Forelimb muscle (tissue), 1 donor: ENCODE measurements at places on chromosomes 2 and 18. TPM values are rescaled to one million over a fixed set of nuclear protein-coding genes. Genes with fewer than 3 reads are reported as not detected.

DNA sequence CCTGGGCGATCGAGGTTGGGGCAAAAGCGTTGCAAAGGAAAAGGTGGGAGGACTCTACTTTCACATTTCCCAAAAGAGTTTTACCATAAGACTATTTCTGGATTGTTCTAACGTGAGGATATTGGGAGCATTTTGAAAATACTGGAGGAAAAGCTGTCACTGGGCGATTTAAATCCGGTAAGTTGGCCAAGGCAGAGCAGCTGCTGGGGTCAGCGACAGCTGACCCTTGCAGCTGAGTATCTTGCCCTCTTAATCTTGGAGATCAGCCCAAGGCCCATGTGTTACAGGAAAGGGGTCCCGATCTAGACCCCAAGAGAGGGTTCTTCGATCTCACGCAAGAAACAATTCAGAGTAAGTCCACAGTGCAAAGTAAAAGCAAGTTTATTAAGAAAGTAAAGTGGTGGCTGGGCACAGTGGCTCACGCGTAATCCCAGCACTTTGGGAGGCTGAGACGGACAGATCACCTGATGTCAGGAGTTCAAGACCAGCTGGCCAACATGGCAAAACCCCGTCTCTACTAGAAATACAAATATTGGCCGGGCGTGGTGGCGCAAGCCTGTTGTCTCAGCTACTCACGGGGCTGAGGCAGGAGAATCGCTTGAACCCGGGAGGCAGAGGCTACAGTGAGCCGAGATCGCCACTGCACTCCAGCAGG lies 964 bp upstream of the ST3GAL5 start:
- DNase-seq, result no peak

GRCh38 chr2:216436383-216436782 lies 24.1 kb downstream of the SMARCAL1 start:
- DNase-seq, result no peak

Gene CDK5R2
- 0.29 TPM for polyA plus RNA-seq

DNA sequence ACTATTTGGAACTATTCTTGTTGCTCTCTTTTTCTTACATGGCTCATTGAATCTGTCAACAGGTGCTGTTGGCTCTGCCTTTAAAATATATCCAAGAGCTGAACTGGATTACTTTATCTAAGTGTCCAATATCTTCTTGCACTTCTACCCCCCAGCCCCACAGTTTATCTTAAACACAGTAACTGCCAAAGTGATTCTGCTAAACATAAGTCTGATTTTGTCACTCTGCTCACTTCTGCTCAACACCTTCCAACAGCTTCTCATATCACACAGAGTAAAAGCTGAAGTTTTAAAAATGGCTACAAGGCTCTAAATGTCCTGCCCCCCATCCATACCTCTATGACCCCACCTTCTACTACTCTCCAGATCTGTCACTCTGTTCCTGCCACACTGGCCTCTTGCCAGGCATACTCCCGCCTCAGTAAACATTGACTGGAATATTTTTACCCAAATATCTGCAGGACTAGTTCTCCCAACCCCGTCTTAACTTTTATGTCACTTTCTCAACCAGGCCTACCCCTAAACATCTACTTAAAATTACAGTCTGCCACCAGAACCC lies 130.7 kb downstream of the CCDC148 start:
- DNase-seq, result no peak

- no peak for DNase-seq
Measured at GRCh38 chr2:13522917-13523821, 806.4 kb downstream of the TRIB2 start.

Gene COPS7B
- polyA plus RNA-seq, result 39.2 TPM

- no peak for DNase-seq
Measured at GRCh38 chr2:203379156-203379555, 51.0 kb downstream of the ABI2 start.

GRCh38 chr2:127721311-127721977 lies 20.1 kb downstream of the SFT2D3 start:
- DNase-seq, result no peak

GRCh38 chr2:38602136-38602731 lies 494 bp downstream of the HNRNPLL start:
- DNase-seq, result no peak

DNA sequence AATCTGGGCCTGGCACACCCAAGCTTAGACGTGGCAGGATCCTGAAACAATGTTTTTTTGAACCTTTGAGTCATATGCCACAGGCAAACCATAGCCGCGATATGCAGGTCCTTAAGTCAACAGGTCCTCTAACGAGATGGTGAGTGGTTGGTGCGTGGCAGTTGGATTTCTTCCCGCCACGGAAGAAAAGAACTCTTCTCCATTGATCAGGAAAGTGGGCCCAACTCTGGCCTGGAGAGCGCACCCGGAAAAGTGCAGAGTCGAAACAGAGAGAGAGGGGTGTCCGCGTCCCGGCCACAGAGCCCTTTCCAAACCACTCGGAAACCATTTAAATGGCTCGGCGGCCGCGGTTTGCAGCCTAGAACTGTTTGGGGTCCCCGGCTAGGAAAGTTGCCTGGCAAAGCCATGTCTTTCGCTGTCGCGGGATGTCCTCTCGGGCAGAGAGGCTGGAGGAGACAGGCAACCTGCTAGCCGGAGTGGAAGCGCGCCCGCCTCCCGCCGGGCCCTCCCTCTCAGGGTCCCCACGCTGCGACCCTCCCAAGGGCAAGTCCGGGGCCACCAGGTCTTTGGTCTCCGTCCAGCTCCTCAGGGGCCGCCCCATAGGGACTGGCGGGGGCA lies 777 bp downstream of the GALNT3 start:
- DNase-seq, result no peak

DNA sequence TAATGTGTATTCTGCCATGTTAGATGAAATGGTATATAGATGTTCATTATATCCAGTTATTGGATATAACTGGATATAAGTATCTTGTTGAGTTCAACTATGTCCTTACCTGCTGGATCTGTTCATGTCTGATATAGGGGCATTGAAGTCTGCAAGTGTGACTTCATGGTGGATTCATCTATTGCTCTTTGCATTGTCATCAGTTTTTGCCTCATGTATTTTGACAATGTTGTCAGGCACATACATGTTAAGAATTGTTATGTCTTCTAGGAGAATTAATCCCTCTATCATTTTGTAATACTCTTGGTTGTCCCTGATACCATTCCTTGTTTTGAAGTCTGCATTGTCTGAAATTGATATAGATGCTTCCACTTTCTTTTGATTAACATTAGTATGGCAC lies 15.4 kb downstream of the ZNF24 start:
- DNase-seq, result no peak

GRCh38 chr2:233473878-233474277 lies 92.7 kb downstream of the USP40 start:
- DNase-seq, result no peak

Gene ZSWIM2
- polyA plus RNA-seq, result not detected

DNA sequence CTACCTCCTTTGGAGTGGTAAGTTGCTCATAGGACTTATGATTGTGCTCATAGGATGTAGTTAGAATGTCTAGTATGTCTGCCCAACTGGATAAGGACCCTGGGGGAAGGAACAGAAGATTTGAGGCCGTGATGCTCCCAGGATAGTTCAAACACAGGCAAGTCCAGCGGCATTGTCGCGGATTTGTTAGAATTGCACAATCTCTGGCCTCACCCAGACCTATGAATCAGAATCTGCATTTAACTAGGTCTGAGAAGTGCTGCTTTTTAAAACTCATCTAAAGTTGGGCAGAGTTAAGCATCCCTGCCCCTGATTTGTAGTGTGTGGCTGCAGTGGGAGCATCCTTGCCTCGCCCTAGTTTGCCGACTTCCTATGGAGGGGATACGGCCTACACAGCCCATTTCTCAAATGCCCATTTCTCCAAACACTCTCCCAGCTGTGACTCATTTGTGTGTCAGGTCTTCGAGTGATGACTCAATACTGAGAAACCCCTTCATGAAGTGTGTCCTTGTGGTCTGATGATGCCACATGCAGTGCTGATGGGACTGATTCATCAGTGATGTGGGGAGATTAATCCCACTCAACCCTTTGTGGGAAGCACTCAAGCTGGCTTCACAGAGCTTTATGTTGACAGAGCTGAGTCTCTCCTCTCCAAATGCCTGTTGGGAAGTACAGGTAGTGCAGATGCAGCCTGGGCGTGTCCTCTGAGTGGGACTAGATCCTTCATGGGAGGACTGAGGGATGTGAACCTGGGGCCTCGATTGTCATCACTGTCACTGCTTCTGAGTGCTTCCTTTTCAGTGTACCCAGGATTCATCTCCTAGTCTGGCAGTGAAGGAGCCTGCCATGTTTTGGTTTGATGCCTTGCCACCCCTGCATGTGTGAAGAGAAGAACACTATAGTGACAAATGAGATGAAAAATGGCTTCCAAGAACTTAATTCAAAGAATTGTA lies 18.7 kb downstream of the SMIM21 start:
- no peak for DNase-seq

Gene LRATD1
- polyA plus RNA-seq, result 10.0 TPM

DNA sequence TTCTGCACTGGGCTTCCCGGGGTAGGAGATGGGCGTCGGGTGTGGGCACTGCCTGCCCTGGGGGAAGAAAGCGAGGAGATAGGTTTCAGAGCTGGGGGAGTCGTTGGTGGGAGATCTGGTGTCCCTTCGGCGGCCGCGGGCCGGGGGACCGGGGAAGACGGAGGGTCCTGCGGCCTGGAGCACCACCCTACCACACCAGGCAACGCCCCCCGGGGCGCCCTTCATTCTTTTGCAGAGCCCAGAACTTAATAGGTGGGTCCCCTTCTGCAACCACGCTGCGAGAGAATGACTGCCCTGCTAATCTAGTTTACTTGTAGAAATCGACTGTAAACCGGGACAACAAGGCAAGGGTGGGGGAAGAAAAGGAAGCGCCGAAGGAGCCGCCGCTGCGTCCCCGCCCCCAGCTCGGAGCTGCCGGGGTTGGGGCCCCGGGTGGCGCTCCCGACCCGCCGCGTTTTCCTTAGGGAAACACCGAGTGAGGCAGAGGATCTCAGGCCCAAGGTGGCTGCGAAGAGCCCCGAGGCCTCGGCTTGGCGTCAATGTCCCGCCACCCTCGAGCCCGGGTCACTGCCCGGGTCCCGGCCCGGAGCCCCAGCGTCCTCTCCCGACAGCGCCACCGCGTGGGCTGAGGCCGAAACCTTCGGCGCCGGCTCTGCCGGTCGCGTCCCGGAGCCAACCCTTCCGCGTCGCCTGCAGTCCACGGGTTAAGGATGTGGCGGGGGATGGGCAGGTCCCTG lies 5.4 kb upstream of the SATB2 start:
- DNase-seq, result no peak

Gene SERPINB10
- 0.27 TPM for polyA plus RNA-seq

Gene CYTIP
- polyA plus RNA-seq, result 0.62 TPM

DNA sequence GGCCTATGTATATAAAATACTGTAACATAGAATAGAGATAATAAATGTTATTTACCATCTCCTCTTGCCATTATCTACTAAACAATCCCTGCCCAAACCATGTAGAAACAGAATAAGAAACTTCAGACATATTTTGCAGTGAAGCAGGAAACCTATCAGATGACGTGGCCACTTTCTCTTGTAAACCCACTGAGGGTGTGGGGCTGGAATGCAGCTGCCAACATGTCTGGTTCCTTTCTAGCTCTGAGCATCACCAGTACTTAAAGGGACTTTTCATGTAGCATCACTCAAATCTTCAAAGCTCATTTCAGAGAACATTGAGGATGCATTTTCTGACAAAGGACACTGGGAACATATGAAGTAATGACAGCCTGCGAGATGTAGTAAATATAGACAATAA lies 251.8 kb downstream of the LPIN1 start:
- DNase-seq, result no peak

Gene C1QL2
- not detected for polyA plus RNA-seq

DNA sequence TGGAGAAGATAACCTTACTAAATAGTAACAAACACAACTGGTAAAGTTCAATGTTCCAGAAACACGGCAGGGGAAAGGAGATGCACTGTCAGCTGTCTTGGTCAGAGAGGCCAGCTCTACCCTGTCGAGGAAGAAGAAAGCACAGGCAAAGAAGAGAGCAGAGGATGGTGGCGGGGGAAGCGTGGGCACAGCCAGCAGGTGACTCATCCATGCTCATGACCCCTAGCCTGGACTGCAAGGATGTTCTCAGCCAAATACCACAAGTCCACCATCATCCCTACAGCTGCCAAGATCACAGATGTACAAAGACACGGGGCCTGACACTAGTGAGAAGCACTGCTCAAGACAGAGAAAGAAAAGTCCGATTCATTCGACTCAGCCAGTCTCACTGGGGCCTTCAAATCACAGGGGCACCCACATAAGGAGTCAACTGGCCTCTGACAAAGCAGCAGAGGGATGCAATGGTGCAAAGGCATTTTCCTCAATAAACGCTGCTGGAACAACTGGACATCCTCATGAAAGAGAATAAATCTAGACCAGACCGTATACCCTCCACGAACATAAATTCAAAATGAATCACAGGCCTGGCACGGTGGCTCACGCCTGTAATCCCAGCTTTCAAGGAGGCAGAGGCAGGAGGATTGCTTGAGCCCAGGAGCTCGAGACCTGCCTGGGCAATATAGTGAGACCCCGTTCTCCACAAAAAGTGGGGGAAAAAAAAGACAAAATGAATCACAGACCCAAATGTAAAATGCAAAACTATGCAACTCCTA lies 5.6 kb downstream of the DTYMK start:
- DNase-seq, result no peak

DNA sequence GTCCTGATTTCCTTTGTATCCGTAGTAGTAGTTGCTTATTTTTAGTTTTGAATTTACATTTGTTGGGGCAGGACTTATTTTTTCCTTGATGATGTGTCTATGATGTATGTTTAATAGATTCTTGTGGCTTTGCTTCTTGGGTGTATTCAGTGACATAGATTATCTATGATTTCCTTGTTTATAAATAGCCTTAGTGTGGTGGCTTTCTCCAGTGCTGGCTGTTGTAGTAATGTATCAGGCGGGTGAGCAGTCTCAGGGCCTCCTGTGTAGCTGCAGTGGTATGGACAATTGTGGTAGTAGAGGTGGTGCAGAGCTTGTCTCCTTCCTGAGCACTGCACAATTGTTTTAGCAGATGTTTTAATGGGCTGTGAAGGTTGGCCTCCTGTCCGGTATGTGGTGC lies 60.5 kb downstream of the SMCHD1 start:
- DNase-seq, result no peak

Gene TCF7L1
- polyA plus RNA-seq, result 34.6 TPM

Gene MAP3K19
- not detected for polyA plus RNA-seq

Gene LRRFIP1
- polyA plus RNA-seq, result 168 TPM

GRCh38 chr18:54506516-54507261 lies 84.4 kb upstream of the DYNAP start:
- no peak for DNase-seq

Gene FAM228A
- polyA plus RNA-seq, result 0.40 TPM

- no peak for DNase-seq
Measured at GRCh38 chr18:41829647-41830516, 125.2 kb upstream of the PIK3C3 start.

DNA sequence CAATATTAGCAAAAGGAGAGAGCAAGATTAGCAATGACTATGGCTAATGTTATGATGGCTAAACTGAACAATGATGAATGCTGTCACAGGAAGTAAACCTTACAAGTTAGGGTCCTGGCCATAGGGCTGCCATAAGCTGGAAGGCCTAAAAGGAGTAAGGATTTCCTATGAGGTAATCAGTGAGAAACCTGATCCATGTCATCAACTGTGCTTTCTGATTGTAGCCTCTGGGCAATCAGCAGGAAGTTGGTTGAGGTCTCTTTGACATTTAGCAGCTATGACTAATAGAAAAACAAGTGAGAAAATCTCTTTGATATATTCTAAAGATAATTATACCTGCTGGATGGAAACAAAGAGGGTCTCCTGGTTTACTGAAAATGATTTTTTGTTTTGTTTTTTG lies 193.0 kb downstream of the RAB3GAP1 start:
- no peak for DNase-seq

- DNase-seq, result no peak
Measured at GRCh38 chr2:154259030-154259429, 387.3 kb downstream of the GALNT13 start.

Gene NPPC
- 1.8 TPM for polyA plus RNA-seq
